ENCODE measurements at places on chromosomes 2 and 18.

DNA sequence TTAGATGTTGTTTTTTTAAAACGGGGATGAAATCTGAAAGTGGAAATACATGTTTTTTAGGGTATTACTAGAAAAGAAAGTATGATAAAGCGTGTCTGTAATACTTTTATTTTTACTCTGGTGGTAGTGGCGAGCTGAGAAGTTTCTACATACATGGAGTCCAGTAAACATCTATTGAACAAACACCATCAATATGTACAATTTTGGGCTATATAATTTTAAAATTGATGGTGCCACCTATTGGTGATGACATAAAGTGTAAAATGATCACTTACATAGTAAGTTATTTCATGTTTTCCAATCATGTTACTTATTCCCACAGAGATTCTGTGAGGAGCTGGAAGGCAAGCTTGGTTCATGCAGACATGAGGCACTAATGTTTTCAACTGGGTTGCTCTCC, 31.5 kb upstream of the NFE2L2 start:
- peak; percentile 57 for DNase-seq

GRCh38 chr2:3001615-3002560, 375.7 kb downstream of the EIPR1 start:
- DNase-seq, result no peak

DNA sequence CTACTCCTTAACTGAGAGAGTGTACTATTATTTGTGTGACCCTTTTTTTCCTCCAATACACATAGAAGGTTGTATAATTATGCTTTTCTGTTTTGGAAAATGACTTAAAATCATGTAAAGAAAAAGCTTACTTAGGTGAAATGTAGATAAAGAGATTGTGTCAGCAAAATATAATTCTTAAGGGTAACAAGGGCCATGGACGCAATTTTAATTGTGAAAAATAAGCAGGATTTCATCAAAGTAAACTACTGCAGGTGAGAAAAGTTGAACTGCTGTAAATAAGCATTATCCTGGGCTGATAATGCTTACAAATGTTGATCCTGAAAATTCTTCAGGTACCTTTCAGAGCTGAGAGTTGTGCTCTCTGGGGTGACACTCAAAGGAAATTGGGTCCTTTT, 141.5 kb downstream of the RPIA start:
- DNase-seq, result no peak

- DNase-seq, result no peak
Observed at GRCh38 chr2:215145611-215146010, 7.2 kb upstream of the ABCA12 start.

DNA sequence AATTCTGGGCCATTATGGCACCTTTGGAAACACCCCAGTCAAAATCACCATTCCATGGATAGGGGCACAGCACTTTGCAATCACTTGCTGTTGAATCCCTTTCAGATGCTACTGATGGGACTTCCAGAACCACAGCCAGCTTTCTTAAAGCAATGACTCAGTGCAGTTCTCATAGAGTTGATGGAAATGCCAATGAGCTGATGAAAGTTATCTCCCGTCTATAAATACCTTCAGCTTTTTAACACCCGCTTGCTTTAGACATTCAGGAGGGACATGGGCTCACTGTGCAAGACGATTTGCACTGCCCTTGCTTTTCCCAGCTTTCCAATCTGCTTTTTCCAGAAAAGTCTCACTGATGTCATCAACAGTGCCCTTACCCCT, 66.7 kb upstream of the RPL31 start:
- DNase-seq, result no peak

GRCh38 chr2:73004466-73004865, 67.0 kb downstream of the SFXN5 start:
- DNase-seq, result no peak

Measured in CD4-positive, alpha-beta T cell treated with Interleukin-1 beta for 1 hour (primary cell).